ENCODE measurements at places on chromosomes 6 and 20.

GRCh38 chr20:37007898-37008649 lies 56.6 kb upstream of the SAMHD1 start:
- no peak for DNase-seq

- no peak for DNase-seq
Observed at GRCh38 chr6:118810420-118811027, 83.4 kb upstream of the ASF1A start.

DNA sequence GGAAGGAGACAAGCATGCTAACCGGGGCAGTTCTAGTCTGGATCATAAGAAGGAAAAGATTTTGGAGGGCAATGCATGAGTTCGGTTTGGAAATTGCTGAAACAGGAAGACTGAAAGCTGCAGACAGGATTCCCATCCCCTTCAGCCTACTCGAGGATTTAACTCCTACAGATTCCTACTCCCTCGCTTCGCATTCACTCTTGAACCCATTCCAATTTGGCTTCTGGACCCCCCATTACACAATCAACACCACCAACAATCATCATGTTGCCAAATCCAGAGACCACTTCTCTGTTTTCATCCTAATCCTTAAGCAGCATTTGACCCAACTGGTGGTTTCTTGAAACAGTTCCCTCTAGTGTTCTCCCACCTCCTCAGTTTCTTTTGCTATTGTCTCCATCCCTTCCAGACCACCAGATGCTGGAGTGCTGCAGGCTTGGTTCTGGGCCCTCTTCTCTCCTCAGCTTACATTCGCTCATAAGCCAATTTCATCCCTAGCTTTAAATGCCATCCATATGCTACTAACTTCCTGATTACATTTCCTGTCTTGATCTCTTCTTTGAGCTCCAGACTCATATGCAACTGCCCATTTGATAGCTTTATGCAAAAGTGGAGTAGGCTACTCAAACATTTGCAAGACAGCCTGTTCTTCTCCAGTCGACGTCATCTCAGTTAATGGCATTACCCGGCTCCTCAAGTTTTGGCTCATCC lies 66.5 kb downstream of the DTNBP1 start:
- no peak for DNase-seq

DNA sequence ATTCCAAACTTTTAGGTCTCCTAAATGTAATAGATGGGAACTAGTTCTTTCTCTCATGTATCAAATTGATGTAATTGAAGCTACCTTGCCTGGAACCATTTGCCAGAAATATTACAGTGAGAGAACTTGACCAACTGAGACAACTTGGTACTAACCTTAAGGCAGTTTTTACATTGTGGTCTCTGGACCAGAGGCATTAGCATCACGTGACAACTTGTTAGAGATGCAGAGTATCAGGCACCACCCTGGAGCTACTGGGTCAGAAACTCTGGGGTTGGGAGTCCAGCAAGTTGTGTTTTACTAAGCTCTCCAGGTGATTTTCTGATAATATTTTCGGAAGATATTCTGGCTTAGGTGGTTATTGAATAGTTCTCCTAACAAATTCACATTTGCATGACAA lies 982.1 kb upstream of the SLC35B3 start:
- DNase-seq: no peak

GRCh38 chr6:148700741-148701311 lies 46.0 kb upstream of the UST start:
- DNase-seq: peak; percentile 5

DNA sequence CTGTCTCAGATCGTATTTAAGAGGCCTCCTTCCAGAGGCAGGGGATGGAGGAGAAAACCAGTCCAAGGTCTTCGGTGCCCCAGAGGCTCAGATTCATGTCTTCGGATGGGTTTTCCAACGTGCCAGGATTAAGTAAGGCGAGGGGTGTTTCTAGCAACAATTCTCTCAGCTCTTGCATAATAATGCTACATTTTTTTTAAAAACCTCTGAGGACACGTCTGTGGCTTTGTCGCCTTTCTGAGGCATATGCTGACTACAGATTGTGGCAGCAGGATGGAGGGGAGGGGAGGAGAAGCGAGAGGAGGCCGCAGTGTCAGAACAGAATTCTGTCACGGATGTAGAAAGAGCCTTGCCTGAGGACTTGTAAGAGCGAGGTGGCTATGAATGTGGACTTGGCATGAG lies 17.7 kb upstream of the CCDC167 start:
- DNase-seq: no peak

DNA sequence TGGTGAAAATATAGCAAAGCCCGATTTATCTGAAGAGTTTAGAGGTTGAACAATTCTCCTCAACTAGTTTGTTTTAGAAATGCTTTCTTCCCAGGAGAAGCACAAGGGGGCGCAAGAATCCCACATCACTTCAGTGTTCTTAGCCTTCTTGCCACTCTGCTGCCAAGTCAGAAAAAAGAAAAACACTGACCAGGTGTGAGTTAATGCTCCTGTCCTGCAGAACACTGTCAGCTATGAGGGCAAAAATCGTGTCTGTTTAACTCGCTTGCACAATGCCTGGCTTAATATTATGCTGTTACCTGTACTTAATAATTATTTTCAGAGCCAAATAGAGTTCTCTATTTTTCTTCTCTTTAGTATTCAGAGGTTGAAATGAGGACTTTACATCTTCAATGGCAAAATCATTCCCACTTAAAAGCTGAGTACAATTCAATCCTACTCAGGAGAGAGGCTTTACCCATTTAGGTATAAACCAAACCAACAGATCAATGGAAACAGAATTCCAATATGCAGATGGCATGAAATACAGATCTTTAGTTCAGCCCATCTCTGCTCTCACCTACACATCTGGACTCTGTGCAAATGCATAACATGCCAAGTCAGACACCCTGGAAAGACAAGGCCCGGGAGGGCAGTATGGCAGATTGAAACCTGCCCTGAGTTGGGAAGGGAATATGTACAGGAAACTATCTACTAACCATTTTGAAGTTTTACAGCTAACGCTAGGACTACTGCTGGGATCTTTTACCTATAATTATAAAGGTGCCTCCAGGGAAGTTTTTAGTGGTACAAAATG lies 71.4 kb upstream of the TULP1 start:
- peak; percentile 74 for DNase-seq

- DNase-seq: peak; percentile 79
Observed at GRCh38 chr6:26286168-26286877, 78.7 kb upstream of the BTN3A2 start.

DNA sequence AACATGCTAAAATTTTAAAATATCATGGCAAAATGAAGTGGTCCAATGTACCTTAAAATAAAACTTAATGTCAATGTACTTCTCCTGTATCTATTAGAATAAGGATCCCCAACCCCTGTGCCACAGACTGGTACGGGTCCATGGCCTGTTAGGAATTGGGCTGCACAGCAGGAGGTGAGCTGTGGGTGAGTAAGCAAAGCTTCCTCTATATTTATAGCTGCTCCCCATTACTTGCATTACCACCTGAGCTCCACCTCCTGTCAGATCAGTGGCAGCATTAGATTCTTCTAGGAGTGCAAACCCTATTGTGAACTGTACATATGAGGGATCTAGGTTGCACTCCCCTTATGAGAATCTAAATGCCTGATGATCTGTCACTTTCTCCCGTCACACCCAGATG lies 86.0 kb downstream of the SLC16A10 start:
- DNase-seq: no peak

DNA sequence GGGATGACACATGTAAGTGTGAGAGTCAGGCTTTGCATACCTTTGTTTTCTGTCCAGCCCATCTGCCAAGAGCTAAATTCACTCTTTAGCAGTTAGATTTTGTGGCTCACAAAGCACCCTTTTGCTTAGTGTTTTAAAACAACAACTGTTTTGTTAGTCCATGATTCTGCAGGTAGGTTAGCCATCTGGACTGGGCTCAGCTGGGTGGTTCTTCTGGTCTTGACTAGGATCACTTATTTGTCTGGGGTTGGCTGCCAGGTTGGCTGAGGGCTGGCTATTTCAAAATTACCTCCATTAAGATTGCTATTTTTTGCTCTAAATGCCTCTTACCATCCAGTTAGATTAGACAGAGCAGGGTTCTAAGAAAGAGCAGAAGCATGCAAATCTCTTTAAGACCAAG lies 489.3 kb downstream of the BTBD3 start:
- DNase-seq: no peak

- no peak for DNase-seq
Observed at GRCh38 chr20:64220891-64221527, 34.5 kb upstream of the PCMTD2 start.

GRCh38 chr6:14477559-14477958 lies 360.0 kb downstream of the CD83 start:
- no peak for DNase-seq

- DNase-seq: no peak
Observed at GRCh38 chr6:91940801-91941200, 1353.9 kb upstream of the MAP3K7 start.

- DNase-seq: no peak
Observed at GRCh38 chr6:137967689-137968454, 100.8 kb downstream of the TNFAIP3 start.

DNA sequence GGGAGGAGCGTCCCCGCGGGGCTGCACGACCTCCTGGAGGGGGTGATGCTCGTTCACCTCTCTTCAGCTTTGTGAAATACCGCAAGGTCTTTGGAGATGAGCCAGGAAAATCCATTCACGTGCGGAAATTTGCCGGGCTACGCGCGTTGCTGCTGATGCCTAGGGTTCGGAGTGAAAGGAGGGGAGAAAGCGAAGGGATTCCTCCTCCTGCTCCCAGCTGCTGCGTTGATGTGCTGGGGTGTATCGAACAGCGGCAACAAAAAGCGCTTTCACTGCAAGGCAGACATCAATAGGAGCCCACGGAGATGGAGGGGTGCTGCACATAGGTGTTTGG lies 391 bp upstream of the B3GAT2 start:
- DNase-seq: no peak

GRCh38 chr6:41074692-41075436 lies 2.1 kb downstream of the NFYA start:
- DNase-seq: no peak

DNA sequence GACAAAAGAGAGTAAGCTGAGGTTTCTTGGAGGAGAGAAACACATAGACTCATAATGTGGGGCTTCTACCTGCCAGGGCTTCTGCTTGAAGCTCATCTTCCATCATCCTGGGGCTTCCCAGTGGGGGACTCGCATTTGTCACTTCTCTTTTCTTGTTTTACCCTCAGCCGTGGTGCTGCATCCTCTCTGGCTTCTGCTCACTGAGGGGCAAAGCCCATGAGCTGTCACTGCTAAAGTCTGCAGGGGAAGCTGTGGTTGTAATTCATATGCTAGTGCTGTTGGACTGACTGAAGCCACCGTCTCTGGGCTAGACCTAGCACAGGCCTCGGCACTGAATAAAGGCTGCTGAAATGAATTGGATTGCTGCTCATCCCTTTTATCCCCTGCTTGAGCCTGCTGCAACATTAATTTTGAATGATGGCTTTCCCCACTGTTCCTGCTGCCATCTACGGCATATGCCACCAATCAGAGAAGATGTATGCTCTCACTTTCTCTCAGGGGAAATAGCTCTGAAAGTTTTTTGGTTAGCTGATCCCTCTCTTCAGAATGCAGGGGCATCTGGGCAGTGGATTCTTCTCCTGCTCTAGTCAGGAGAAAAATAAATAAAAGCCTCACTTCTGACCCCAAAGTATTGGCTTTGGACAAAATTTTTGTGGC lies 568.4 kb upstream of the MAP3K7 start:
- DNase-seq: no peak

GRCh38 chr20:3452690-3453089 lies 18.1 kb upstream of the ATRN start:
- no peak for DNase-seq

DNA sequence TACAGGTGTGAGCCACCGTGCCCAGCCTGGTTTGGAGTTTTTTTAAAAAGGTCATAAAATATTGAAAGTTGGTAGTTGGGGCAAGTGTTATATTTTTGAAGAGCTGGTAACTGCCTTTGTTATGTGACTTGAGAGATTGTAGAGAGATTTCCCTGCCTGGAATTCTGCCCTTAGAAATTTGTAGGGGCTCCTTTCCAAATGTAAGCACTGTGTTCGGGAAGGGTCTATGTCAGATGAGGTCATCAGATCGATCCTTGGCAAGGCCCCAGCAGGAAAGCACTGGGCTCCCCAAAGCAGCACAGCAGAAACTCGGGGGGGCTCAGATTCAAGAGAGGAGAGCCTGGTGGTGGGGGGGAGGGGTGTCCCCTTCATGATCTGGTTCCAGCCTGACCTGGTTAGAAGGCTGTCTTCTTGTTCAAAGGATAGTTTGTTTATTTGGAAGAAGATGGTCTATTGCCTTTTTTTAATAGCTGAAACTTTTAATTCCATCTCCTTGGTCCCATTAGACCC lies 220.2 kb downstream of the UST start:
- DNase-seq: no peak

GRCh38 chr20:41287327-41287726 lies 30.2 kb downstream of the ZHX3 start:
- no peak for DNase-seq

DNA sequence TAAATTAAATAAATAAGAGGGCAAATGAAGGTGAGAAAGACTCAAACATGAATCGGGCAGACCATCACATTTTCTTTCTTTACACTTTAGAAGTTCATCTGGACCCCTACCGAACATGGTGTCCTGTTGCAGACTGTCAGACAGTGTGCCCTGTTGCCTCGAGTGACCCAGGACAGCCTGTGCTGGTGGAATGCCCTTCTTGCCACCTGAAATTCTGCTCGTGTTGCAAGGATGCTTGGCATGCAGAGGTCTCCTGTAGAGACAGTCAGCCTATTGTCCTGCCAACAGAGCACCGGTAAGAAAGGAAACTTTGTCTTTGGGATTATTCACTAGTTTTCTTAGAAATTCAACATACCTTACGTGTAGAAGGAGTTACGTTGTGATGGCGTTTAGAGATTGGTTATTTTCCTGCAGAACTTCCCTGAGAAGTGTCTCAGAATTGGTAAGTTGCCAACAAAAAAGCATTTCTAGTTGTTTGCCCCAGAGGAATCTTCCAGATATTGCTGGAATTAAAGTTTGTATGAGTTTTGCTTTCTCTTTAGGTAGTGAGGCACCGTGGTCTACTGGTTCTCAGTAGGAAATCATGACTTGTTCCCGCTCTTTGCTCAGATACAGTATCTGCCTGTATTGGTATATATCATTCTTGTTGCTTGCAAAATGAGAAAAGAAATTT lies 70.1 kb downstream of the RNF144B start:
- DNase-seq: no peak

GRCh38 chr6:27862396-27863066 lies 49.7 kb downstream of the OR2B2 start:
- DNase-seq: no peak

- DNase-seq: peak; percentile 90
Observed at GRCh38 chr20:6265204-6265904, 142.5 kb upstream of the FERMT1 start.
